Activated CD4-positive, alpha-beta T cell treated with anti-CD3 and anti-CD28 coated beads, Interleukin-2, amount 10 ng/mL, durations not matched to agents 24 days and 14 days (primary cell): ENCODE measurements at places on chromosomes 12 and 14. TPM values are rescaled to one million over a fixed set of nuclear protein-coding genes. Genes with fewer than 3 reads are reported as not detected.

GRCh38 chr14:30559638-30560091 is 707 bp downstream of the G2E3 start:
- peaks cover 25% of the 10 kb centered on the region for H3K4me1 ChIP-seq
- H3K4me3 ChIP-seq, result peak overlapping the region; percentile 99
- H3K27me3 ChIP-seq, result peaks cover 2% of the 10 kb centered on the region
- peak; percentile 74 for DNase-seq
- peaks cover 25% of the 10 kb centered on the region for H3K36me3 ChIP-seq

GRCh38 chr14:56741325-56741724 is 69.0 kb downstream of the OTX2 start:
- H3K27ac ChIP-seq, result no peak overlapping the region
- H3K27me3 ChIP-seq, result no peaks in the 10 kb centered on the region
- no peaks in the 10 kb centered on the region for H3K4me1 ChIP-seq
- H3K36me3 ChIP-seq, result no peaks in the 10 kb centered on the region

DNA sequence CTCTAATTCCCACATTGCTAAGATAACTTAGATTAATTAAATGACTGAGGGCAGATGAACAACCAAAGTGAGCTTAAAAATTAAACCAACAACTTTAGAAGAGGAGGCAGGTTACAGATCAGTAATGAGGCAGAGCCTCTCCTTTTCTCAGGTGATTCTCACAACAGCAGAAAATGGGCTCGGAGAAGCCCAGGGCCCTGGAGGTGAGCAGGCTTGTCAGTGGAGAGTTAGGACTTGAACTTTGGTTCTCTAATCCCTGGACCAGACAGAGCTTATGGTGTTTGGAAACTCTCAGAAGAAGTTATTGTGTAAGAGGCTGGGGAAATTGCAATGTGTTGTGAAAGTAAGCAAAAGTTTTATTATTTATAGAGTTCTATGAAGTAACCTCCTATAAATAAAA is 2.8 kb downstream of the TRHDE start:
- H3K4me3 ChIP-seq, result no peak overlapping the region
- no peak for DNase-seq
- H3K27me3 ChIP-seq, result peaks cover 41% of the 10 kb centered on the region
- H3K36me3 ChIP-seq, result no peaks in the 10 kb centered on the region
- peaks cover 3% of the 10 kb centered on the region for H3K4me1 ChIP-seq

DNA sequence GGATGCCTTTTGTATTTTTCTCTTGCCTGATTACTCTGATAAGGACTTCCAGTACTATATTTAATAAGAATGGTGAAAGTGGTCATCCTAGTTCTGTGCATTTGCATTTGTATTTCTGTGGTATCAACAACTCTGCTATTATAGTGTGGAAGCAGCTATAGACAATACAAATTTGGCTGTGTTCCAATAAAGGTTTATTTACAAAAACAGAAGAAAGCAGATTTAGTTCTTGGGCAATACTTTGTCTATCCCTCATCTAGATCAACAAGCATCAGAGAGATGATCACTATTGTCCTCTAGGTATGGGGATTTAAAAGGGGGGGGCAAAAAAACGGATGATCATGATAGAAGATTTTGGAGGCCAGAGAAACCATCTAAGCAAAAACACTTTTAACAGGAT is 19.1 kb upstream of the BTG1 start:
- H3K4me1 ChIP-seq, result peaks cover 8% of the 10 kb centered on the region
- no peaks in the 10 kb centered on the region for H3K27me3 ChIP-seq
- H3K4me3 ChIP-seq, result no peak overlapping the region
- H3K36me3 ChIP-seq, result no peaks in the 10 kb centered on the region

The KIF26A gene
- total RNA-seq, result 0.24 and 0.26 TPM in 2 replicates

DNA sequence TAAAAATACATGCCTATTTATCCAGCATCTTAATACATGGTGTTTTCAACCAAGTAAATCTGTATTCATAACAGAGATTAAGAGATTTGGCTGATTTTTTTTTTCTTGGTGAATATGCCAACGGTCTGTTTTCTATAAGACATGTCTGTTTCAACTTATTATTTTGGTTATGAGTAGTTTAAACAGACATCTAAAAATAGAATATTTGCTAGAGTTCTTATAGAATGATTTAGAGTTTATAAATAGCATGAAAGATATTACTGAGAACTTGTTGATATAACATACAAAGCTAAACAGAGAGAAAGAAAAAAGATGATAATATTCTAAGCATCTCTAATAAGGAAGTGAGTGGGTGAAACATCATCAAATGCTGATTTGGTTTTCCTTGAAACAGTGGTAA is 199.9 kb downstream of the CCDC91 start:
- H3K36me3 ChIP-seq, result peaks cover 4% of the 10 kb centered on the region
- no peak overlapping the region for H3K27ac ChIP-seq
- DNase-seq, result no peak
- no peaks in the 10 kb centered on the region for H3K27me3 ChIP-seq
- no peaks in the 10 kb centered on the region for H3K4me1 ChIP-seq

The SART3 gene
- total RNA-seq, result 89.1 and 90.5 TPM in 2 replicates

- peaks cover 9% of the 10 kb centered on the region for H3K36me3 ChIP-seq
- no peak overlapping the region for H3K27ac ChIP-seq
Observed at GRCh38 chr14:20438664-20439063, 2.7 kb upstream of the KLHL33 start.

The PLA2G1B gene
- total RNA-seq, result not detected in 2 replicates

- H3K4me3 ChIP-seq, result no peak overlapping the region
- no peaks in the 10 kb centered on the region for H3K4me1 ChIP-seq
- H3K27me3 ChIP-seq, result no peaks in the 10 kb centered on the region
- DNase-seq, result no peak
- no peak overlapping the region for H3K27ac ChIP-seq
- no peaks in the 10 kb centered on the region for H3K36me3 ChIP-seq
Observed at GRCh38 chr14:101226603-101227425, 323.3 kb upstream of the RTL1 start.

GRCh38 chr14:98931911-98932310 is 340.1 kb downstream of the BCL11B start:
- H3K27ac ChIP-seq, result peak overlapping the region; percentile 84
- peaks cover 5% of the 10 kb centered on the region for H3K36me3 ChIP-seq
- peak overlapping the region; percentile 56 for H3K4me3 ChIP-seq
- peak; percentile 92 for DNase-seq
- H3K4me1 ChIP-seq, result peaks cover 48% of the 10 kb centered on the region
- H3K27me3 ChIP-seq, result no peaks in the 10 kb centered on the region

DNA sequence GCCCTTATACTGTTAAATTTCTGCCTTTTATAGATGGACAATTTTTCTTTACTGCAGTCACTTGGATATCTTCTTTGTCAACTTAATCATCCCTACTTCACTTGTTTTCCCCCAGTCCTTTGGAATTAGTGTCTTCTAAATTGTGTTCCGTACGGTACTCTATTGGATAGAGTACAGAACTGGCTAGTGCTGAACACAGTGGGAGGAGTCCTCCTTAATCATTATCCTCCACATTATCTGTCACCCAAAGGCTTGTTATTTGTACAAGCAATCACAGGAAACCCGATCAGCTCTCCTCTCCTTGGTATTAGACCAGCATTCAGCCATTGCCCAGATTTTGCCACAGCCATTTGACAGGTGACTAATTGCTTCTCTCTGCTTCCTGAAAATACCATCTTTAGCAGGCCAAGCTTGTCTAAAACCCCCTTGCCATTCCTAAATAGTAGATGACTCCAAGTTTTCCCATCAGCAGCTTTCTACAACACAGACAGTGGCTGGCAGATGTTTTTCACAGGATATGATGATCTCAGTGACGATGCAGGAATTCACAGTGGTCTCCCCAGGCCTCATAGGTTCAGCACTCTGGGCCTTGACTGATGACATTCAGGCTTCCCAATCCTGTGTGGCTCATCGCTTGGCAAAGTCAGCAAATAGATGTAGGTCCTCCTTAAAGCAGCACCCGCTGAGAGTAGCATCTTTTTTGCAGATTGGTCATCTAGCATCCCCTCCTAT is 216.0 kb upstream of the RGS6 start:
- H3K27ac ChIP-seq, result no peak overlapping the region
- DNase-seq, result no peak
- H3K4me1 ChIP-seq, result peaks cover 19% of the 10 kb centered on the region
- no peaks in the 10 kb centered on the region for H3K27me3 ChIP-seq
- peaks cover 55% of the 10 kb centered on the region for H3K36me3 ChIP-seq

The HOXC12 gene
- total RNA-seq, result not detected in 2 replicates

DNA sequence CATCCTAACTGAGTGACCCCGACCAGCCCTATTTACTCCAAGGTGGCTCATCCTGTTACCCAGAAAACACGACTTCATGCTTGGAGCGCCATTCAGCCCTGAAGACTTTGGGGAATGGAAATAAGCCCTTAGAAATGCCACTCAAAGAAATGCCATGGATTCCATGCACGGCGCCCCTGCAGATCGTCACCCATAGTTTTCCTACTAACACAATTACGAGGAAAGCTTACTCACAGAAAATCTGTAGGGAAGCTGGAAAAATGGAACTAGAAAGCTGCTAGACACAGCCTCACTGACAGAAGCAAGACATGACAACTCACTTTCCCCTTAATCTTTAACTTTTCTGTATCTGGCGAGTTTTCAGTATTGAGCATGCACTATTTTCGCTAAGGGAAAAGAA is 19.5 kb downstream of the NUAK1 start:
- H3K4me1 ChIP-seq, result no peaks in the 10 kb centered on the region
- H3K27ac ChIP-seq, result no peak overlapping the region
- H3K36me3 ChIP-seq, result no peaks in the 10 kb centered on the region
- peaks cover 7% of the 10 kb centered on the region for H3K27me3 ChIP-seq

The SCN8A gene
- total RNA-seq, result 0.12 and 0.38 TPM in 2 replicates

GRCh38 chr12:32896432-32897280 is at the start of gene PKP2:
PKP2 (minus strand) TSS chr12:32896777; CDS start chr12:32896731, 46 bp downstream.
- peaks cover 48% of the 10 kb centered on the region for H3K27me3 ChIP-seq
- H3K36me3 ChIP-seq, result no peaks in the 10 kb centered on the region
- no peak within 1 kb of the TSS for H3K27ac ChIP-seq
- peak within 1 kb of the TSS; percentile 64 for H3K4me3 ChIP-seq
- peaks cover 6% of the 10 kb centered on the region for H3K4me1 ChIP-seq
